ENCODE measurements at places on chromosomes 2 and 18.

DNA sequence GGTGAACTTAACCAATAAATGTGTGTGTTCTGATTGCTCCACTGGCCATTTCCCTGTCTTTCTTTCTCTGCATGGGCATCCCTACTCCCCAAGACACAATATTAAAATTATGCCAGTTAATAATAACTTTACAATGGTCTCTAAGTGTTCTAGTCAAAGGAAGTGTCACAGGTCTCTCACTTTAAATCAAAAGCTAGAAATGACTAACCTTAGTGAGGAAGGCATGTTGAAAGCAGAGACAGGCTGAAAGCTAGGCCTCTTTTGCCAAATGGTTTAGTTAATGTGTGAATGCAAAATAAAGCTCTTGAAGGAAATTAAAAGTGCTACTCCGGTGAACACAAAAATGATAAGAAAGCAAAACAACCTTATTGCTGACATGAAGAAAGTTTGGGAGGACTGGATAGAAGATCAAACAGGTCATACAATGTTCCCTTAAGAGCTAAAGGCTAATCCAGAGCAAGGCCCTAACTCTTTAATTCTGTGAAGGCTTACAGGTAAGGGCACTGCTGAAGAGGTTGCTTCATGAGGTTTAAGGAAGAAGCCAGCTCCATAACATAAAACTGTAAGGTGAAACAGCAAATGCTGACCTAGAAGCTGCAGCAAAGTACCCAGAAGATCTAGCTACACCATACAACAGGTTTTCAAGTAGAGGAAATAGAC lies 44.0 kb upstream of the ARHGAP15 start:
- no peak for DNase-seq

DNA sequence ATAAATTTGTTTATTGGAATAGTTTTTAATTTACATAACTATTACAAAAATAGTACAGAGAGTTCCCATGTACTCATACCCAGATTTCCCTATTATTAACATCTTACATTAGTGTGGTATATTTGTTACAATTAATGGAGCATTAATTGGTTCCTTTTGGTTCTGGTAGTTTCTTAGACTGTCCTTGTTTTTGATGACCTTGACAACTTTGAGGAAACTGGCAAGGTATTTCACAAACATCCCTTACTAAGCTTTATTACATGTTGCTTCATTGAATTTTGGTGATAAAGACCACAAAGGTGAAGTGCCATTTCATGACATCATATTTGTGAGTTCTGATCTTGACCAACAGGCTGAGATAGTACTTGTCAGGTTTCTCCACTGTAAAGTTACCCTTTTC lies 379.0 kb upstream of the GCFC2 start:
- DNase-seq = no peak

- no peak for DNase-seq
Measured at GRCh38 chr2:159539701-159540100, 76.6 kb downstream of the BAZ2B start.

- DNase-seq = peak; percentile 55
Measured at GRCh38 chr2:74593826-74594772, 39.6 kb downstream of the DOK1 start.

DNA sequence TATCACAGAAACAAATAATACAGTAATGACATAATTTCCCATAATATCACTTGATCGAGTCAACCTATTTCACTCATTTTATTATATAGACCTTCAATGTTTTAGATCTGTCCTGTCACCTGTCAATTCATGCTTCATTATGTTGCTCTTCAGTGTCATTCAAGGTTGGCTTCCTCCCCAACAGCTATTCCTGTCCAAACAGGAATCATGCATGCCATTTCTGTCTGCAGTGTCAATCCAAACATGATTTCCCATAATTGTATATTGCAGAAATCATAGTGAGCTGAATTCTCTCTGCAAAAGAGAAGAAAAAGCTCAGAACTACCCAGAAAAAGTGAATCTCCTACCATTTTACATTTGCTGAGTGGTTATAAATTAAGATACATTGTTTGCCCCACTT lies 628.6 kb downstream of the NR4A2 start:
- no peak for DNase-seq

- DNase-seq = no peak
Measured at GRCh38 chr2:111184725-111185310, 64.1 kb downstream of the BCL2L11 start.

DNA sequence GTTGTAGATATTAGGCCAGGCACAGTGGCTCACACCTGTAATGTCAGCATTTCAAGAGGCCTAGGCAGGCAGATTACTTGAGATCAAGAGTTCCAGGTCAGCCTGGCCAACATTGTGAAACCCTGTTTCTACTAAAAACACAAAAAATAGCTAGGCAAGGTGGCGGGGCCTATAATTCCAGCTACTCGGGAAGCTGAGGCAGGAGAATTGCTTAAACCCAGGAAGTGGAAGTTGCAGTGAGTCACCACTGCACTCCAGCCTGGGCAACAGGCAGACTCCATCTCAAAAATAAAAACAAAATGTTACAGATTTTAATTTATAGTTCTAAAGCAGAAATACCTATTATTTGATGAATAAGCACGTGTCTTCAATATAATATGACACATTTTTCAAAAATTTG lies 65.6 kb upstream of the UBXN4 start:
- no peak for DNase-seq

- no peak for DNase-seq
Measured at GRCh38 chr2:205670292-205670691, 12.0 kb upstream of the NRP2 start.

GRCh38 chr2:85257970-85258605 lies 69.7 kb downstream of the TGOLN2 start:
- no peak for DNase-seq

GRCh38 chr18:77073336-77074093 lies 59.1 kb downstream of the MBP start:
- no peak for DNase-seq

- peak; percentile 64 for DNase-seq
Measured at GRCh38 chr2:111667542-111668273, 216.3 kb downstream of the ANAPC1 start.

- peak; percentile 75 for DNase-seq
Measured at GRCh38 chr2:158502974-158503373, 46.2 kb downstream of the PKP4 start.

DNA sequence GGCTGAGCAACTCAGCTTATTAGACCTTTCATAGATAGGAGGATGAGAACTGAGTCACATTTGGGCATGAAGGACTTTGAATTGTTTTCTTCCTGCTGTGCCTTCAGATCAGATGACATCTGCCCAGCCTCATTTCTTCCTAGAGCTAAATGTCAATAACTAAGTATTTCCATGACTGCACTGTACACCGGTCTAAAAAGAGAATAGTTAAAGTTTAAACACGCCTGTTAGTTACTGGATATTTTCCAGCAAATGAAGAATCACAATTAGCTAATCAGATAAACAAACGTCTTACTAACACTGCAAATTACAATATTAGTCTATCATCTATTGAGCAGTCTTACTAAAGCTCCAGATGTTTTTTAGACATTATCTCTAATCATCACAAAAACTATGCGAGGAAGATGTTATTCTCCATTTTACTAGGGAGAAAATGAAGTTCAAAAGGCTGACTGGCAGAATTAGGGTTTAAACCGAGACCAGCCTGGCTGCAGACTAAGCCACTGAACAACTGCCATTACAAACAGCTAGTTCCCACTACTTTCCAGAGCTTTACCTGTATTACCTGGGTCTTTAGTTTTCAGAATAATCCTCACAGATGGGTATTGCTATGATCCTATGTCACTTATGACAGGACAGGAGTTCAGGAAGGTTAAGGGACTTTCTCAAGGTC lies 69.4 kb upstream of the ZNF397 start:
- DNase-seq = peak; percentile 86

GRCh38 chr2:202960524-202960923 lies 48.4 kb downstream of the CARF start:
- no peak for DNase-seq

- DNase-seq = no peak
Measured at GRCh38 chr2:160541745-160542144, 48.1 kb upstream of the RBMS1 start.

- DNase-seq = peak; percentile 85
Measured at GRCh38 chr2:96637385-96638143, 548 bp downstream of the KANSL3 start.

DNA sequence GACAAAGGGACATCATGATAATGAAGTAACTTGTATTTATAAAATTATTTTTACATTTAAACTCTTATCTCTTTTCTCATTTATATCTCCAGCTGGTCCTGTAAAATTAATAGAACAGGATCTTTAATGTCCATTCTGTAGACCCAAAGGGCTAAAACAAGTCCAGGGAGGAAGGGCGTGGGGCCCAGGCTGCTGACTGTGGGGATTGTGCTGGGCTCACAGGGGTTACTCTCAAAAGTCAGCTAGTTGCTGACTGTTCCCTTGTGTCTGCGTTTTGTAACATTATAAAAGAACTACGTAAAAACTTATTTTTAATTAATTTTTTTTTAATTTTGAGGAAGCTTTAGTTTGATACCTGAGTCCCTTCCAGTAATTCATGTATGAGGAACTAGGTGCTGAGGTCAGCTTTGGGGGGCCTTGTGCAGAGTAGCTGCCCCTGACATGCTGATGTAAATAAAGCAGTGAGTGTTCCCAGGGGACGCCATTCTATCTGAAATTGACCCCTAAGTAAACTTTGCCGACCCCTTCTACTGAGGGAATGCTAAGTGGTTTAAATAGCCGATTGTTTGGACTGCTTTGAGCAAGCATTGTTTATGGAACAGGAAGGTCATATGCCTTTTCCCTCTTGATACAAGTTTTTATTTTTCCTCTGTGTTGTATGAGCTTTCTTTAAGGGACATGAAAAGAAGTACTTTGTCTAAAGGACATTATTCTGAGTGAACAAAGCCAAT lies 56.4 kb downstream of the MERTK start:
- DNase-seq = peak; percentile 87

DNA sequence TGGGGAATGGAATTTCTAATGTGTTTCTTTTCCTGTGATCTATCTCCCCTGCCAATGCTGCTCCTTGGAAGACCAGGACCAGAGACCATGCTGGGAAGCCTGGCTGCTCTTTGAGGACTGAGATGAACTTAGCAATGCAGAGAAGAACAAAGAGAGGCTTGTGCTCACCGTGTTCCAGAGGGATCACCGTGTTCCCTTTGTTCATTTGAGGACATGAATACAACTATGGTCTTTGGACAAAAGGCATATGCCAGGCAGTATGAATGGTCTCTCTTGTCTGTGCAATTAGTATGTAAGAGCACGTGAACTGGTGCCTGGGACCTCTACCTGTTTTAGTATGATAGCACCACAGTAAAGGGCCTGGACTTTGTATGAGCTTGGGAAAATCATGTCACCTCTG lies 139.9 kb downstream of the TDRD15 start:
- DNase-seq = peak; percentile 44

DNA sequence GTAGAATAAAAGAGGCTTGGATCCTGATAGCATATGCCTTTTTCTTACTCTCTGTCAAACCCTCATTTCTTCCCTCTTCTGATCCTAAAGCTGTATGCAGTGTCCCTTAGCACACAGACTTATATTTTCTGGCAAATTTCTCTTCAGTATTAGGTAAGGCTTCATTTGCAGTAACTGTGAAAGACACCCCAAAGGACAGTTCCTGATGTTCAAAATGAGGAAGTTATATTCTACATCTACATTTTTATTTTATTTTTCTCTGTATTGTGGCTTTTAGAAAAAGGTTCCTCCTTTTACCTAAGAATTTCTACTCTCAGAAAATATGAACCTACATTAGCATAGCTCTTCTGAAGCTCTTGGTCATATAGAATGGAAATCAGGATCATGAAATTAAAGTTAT lies 261.7 kb downstream of the PDE11A start:
- DNase-seq = no peak

GRCh38 chr2:191347881-191348280 lies 102.7 kb downstream of the MYO1B start:
- DNase-seq = no peak

DNA sequence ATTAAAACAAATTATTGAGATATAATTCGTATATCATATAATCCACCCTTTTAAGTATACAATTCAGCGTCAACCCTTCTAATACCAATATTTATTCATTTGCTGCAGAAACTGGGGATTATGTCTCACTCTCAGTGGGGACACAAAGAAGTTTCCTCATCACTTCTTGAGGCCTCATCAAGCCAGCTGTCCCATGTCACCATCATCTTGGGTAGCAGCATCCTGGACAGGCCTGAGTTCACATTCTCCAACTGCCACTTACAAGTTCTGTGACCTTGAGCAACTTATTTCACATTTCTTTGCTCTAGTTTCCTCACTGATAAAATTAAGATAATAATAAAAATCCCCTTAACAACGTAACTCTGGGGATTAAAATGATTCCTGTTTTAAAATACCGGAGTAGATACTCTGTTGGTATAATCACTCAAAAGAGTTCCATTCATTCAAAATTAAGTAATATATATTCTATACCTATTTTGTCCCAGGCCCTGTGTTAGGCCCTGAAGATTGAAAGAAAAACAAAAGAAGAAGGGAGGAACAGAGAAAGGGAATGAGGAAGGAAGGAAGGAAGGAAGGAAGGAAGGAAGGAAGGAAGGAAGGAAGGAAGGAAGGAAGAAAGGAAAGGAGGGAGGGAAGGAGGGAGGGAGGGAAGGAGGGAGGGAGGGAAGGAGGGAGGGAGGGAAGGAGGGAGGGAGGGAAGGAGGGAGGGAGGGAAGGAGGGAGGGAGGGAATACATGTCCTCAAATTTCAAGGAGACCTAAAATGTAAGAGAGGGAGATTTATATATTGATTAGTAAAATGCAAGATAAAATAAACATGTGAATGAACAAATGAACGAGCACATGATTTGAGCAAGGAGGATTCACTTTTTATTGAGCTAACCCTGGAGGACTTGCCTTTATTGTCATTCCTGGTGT lies 42.4 kb downstream of the NCKAP5 start:
- no peak for DNase-seq

DNA sequence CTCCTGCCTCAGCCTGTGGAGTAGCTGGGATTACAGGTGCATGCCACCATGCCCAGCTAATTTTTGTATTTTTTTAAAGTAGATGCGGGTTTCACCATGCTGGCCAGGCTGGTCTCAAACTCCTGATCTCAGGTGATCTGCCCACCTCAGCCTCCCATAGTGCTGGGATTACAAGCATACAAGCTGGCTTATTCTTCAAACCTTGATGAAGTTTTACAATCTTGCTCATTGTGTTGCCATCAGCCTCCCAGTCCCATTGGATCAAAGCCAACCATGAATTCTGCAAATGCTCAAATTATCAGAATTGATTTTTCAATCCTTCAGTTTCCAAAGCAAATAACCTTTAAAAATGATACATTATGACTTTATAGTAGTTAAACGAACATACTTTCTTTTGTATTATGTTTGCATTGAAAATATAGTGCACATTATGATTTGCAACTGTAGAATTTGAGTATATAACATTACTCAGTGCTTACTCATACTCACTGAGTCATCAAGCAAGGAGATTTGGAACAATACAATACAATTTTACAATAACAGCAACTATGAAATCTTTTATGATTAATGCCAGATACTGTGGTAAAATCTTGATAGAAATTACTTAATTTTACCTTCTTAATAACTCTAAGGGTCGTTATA lies 1491.9 kb upstream of the CELF4 start:
- no peak for DNase-seq
